ENCODE measurements at places on chromosomes 5 and 9. TPM values are rescaled to one million over a fixed set of nuclear protein-coding genes. Genes with fewer than 3 reads are reported as not detected.

SPINK1 gene
- total RNA-seq = not detected

MARVELD2 gene
- total RNA-seq = 2.6 TPM

TOMM5 gene
- total RNA-seq = 354 TPM

RXRA gene
- total RNA-seq = 23.1 TPM

CDH12 gene
- not detected for total RNA-seq

ZNF658 gene
- total RNA-seq = 1.7 TPM

SEC24A gene
- total RNA-seq = 16.1 TPM

SLC34A3 gene
- 0.07 TPM for total RNA-seq

BAAT gene
- total RNA-seq = 0.43 TPM

QRFP gene
- total RNA-seq = not detected

ALDH7A1 gene
- 70.1 TPM for total RNA-seq

FER gene
- 6.9 TPM for total RNA-seq

TSSK1B gene
- not detected for total RNA-seq

SEMA6A gene
- 0.18 TPM for total RNA-seq

ZNF608 gene
- 0.35 TPM for total RNA-seq

UBLCP1 gene
- total RNA-seq = 32.4 TPM

IL3 gene
- total RNA-seq = not detected

HSPB3 gene
- not detected for total RNA-seq

LCN1 gene
- total RNA-seq = not detected

WNT8A gene
- total RNA-seq = not detected

All from A549 treated with RU486 at 1 μM for 4 hours (cell line).